ENCODE measurements at places on chromosomes 2 and 18. TPM values are rescaled to one million over a fixed set of nuclear protein-coding genes. Genes with fewer than 3 reads are reported as not detected.

DNA sequence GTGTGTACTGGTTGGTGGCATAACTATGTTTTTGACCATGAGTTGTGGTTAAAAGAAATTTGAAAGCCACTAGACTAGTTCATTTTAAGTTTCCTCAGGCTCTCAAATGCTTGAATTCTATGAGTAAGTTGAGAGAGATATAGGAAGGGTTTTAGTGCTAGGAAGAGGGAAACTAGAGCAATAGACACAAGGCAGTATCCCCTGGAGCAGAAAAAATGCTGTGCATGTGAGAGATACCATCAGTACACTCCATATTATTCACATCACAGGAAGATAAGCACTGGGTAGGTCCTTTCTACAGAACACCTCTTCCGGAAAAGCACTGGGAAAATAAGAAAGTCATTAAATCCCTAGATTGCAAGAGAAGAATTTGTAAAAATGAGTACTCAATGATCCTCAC, 19.3 kb upstream of the DSG3 start:
- no peak for DNase-seq

DNA sequence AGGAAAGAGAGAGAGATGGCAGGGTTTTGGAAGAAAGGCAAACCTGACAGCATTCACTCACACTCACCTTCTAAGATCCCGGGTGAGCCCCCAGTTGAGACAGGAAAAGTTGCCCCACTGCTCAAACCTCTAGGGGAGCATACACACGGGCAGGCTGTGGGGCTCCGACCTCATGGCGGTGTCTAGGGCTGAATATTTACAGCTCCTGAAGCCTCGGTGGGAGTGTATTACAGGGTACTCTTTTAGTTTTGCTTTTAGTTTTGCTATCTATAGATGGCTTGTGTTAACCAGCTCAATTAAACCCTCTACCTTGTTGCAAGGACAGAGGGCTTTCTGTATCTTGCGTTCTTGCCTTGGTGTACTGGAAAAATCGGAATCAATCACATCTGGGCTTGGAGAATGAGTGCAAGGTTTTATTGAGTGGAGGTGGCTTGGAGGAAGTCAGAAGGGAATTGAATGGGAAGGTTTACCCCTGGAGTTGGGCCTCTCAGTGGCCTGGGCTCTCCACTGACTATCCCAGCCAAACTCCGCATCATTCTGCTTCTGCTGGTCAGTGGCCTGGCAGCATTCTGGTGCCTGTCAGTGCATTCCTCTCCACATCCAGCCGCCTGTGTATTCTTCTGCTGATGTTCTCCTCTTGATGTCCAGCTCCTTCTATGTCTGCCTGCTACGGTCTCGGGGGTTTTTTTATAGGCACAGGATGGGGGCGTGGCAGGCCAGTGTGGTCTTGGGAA, 10.1 kb upstream of the IFIH1 start:
- no peak for DNase-seq

GRCh38 chr18:34942276-34942675, 98.9 kb upstream of the MAPRE2 start:
- DNase-seq = no peak

GRCh38 chr2:172496160-172496608, 59.7 kb upstream of the PDK1 start:
- no peak for DNase-seq

- DNase-seq = no peak
Measured at GRCh38 chr2:23036629-23037028, 348.4 kb upstream of the KLHL29 start.

Gene SPOPL
- 9.1 TPM for polyA plus RNA-seq

Gene WIPF1
- 0.16 TPM for polyA plus RNA-seq

Gene SERPINB4
- 0.52 TPM for polyA plus RNA-seq

DNA sequence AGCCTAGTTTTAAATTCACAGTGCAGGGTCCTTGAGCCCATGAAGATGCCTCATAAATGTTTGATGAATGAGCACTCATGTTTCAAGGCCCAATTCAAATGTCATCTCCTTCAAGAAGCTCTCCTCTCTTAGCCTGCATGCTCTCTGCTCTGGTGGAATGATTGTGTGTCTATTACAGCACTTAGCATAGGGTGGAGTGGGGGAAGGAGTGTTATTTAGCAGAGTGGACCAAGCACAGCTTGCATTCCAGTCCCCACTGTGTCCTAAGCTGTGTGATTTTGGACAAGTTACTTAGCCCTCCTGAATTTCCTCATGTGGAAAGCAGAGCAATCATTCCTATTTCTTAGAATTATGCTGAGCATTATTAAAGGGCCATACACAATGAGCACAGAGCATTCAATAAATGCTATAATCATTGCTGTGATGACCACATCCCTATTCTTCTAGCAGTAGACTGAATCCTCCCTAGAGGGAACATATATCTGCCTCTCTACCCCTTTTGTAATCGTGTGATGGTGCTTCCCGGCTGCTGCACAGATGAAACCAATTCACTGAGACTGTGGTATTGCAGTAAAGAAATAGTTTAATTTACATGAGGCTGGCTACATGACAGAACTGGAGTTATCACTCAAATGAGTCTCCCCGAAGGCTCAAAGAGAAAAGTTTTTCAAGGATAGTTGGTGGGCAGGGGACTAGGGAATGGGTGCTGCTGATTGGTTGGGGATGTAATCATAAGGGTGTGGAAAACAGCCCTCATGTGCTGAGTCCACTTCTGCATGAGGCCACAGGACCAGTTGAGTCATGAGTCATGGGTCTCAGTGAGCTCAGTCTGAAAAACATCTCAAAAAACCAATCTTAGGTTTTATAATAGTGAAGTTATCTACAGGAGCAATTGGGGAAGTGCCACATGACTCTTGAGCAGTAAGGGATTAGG, 173.4 kb upstream of the NDUFV2 start:
- DNase-seq = no peak

DNA sequence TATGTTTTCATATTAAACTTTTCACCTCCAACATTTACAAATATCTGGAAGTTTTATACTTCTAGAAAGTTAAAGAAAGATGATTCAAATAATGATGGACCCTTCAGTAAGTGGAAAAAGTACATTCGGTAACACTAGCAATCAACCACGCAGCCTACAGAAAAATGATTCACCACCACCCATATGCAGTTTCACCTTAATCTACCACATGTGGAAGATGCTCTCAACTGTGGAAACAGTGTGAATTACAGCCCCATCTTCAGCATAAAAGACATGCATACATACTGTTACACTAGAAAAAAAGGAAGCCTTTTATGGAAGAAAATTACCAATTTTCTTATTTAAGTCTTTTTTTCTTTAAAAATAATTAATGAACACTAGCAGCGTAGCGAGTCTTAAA, 1.1 kb downstream of the SLC38A11 start:
- DNase-seq = no peak

DNA sequence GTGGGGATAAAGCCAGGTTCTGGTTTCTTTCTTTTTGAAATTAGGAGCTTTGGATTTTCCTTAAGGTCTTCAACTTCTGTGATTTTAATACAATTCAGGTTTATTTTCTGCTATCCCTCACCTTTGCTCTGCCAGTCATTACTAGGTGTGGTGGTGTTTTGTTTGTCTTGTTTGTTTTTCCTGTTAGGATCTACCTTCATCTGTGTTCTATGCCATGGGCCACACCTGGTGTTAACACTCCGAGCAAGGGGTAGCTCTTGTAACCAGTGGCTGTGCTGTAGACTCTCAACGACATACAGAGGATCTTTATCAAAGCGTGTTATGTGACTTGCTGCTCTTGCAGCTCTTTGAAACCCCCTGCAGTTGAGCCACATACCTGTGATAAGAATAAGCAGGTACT, 38.6 kb downstream of the MGAT5 start:
- DNase-seq = no peak

Gene ABCB11
- polyA plus RNA-seq = 0.03 TPM

DNA sequence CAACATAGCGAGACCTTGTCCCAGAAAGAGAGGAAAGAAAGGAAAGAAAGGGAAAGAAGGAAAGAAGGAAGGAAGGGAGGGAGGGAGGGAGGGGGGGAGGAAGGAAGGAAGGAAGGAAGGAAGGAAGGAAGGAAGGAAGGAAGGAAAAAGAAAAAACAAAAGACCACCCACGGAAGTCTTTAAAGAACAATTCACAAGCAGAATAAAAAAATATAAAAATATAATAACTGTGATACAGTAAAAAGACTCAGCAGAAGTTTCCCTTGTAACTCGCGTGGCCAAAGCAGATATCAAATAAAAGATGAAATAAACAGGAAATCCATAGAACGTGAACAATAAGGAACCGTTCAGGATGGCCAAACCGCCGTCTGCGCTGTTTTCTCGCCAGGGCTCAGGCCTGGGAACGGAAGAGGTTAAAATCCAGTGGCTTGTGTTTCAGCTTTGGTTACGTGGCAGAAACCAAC, 1.2 kb upstream of the SLC1A4 start:
- DNase-seq = no peak

- no peak for DNase-seq
Measured at GRCh38 chr18:47448956-47449355, 197.5 kb upstream of the SKOR2 start.

GRCh38 chr2:226600802-226601201, 198.8 kb downstream of the IRS1 start:
- DNase-seq = no peak

Gene PJVK
- polyA plus RNA-seq = 1.0 TPM

DNA sequence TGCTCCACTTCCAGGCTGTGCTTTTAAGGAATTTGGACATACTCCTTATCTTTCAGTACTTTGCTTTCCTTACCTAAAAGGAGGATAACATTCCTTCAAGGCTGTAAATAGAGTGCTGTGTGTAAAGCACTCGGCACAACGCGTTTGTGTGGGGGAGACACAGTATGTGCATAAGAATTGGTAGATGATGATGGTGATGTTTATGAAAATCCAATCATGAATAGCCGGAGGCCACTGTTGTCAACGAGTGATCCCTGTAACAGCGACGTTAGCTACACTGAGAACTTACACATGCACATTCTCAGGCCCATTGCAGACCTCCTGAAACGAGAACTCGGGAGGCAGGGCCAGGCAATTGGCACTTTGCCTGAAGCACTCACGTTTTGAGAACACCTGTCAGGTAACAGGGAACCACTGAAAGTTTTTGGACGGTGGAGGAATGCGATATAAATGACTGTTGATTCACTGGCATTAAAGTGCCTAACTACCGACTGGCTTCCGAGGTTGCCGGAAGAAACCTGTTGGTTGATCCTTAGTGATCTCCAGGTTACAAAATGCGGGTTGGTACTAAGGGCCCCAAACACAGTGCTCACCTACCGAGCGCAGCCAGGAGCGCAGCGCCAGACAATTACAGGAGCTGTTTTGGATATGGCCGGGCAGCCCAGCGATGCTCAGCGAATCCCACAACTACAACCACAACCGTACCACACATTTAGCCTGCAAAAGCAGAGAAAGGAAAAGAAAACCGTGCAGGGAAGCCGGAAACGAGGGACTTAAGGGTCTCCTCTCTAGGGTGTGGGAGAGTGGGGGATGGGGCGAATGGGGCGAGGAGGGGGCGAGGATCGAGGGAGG, 1.0 kb upstream of the MAP4K4 start:
- no peak for DNase-seq

DNA sequence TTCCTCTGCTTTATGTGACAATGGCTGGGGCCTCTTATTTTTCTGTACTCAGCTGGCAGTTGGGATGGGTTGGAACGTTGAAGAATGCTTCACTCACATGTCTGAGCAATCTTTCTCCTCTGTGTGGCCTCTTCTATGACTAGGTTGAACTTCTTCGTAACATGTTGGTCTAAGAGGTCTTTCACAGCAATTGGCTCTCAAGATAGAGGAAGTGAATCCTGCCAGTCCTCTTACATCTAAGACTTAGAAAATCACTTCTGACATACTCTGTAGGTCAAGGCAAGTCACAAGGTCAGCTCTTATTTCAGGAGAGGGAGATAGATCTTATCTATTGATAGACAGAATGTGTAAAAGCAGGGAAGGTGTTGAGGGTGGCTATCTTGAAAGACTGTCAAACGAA, 174.1 kb downstream of the NYAP2 start:
- no peak for DNase-seq

- DNase-seq = no peak
Measured at GRCh38 chr2:70966681-70967080, 11.7 kb upstream of the ANKRD53 start.

DNA sequence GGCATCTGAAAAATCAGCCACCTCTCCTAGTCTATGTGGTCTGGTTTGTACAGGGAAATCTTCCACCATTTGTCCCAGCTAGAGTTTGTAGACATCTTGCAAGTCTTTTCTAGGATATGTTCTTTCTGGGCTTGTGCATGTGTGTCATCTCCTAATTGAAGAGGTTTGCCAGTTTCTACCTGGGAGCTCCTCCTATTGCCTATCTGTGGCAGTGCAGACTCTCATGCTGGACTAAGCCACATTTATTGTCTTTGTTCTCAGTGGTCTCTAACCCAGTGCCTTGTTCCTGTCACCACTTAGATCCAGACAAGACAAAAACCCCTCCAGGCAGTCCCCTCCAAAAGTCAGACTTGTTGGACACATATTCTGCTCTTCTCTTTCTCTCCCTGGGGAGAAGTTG, 72.0 kb upstream of the MRPS9 start:
- no peak for DNase-seq

Gene SF3B6
- 189 TPM for polyA plus RNA-seq

DNA sequence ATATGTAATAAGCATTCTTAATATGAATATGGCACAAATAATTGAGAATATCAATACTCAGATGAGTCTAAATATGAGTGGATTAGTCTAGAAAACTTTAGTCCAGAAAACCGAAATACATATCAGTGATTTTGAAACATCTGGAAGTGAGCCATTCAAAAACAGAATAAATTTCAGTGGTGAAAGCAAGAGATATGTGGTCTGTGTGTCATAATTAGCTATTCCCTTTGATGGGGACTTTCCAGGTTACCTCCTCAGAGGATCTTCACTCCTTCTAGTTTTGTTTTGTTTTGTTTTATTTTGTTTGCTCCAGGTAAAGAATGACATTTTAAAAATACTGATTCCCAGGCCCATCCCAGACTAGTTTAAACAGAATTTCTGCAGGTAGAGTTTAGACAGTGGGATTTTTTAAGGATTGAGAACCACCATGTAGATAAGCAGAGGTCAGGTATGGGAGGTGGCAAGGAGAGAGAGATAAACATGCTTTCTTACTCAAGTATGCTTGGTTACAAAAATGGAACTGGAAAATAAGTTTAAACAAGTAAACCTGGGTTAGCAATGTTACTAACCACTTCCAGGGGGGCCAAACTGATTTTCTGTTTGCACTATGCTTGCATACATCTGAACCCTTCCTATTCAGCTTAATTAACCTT, 70.7 kb downstream of the NABP1 start:
- DNase-seq = no peak

DNA sequence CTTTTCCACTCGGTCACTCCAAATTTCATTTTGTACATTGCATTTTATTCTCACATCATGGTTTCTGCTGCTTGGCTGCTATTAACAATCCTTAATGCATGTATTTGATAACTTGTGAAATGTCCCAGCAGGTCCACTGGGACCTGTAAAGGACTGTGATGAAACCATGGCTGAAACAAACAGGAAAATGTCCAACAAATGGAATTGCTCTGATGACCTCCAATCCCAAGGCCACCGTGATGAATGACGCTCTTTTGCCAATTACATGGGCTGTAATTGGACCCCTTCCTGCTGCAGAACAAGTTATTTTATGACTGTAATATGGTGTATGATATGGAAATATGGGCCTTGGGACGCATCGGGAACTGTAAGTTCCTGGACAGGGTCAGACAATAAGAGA, 224.2 kb upstream of the CXCR4 start:
- DNase-seq = no peak
